Activated CD4-positive, alpha-beta T cell treated with anti-CD3 and anti-CD28 coated beads, Interleukin-2, amount 50 U/mL, for 4 hours (primary cell): ENCODE measurements at places on chromosomes 2 and 18.

DNA sequence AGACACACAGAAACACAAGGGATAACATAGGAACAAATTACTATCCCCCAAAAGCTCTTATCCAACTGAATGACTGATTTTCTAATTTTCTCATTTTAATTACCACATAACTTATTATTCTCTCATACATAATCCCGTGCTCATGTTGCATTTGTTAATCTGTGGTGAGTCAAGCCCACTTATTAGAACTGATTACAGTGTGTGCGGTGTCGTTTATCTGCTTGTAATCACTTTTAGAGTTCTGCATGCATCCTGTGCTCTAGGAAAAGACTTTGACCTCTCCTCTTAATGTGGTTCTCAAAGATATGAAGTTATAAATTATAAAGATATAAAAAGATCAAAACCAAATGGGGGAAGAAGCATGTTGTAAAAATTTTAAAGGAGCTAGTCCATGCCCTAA is 29.7 kb downstream of the CNDP1 start:
- DNase-seq: no peak

GRCh38 chr18:49910019-49910418 is 96.7 kb upstream of the ACAA2 start:
- DNase-seq: no peak

- no peak for DNase-seq
Measured at GRCh38 chr2:50612306-50612705, 419.6 kb downstream of the NRXN1 start.

DNA sequence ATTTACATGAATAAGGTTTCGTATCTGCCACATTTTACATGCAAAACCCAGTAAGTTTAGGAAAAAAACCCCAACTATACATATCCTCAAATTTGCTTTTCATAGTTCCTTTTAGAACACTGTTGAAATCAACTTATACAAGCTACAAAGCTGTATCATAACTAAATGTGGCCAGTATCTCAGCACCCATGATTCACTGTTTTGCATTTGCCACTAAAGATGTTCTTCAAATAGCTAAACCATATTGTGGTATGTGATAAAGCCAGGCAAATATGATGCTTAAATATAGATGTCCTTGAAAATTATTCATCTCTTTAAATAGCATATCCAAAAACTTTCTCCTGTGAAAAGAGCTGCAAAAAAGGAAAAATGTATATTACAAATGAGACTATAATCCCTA is 29.9 kb downstream of the ROCK2 start:
- no peak for DNase-seq

- DNase-seq: no peak
Measured at GRCh38 chr2:167785606-167786216, 461.7 kb downstream of the STK39 start.

- DNase-seq: no peak
Measured at GRCh38 chr2:137467246-137467862, 496.9 kb upstream of the HNMT start.

DNA sequence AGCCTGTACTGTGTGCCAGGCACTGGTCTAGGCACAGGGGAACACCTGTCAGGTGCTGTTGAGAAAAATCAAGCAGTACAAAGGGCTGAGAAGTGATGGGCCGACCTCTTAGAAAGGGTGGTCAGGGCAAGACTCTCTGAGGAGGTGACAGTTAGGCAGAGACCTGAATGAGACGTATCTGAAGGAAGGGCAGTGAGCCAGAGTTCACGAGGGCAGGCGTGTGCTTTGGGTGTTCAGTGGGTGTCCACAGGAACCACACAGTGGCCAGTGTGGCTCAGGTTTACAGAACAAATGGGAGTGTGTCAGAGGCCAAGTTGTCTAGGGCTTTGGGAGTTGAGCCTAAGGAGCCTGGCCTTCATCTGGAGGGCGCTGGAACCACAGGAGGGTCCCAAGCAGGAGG is 6.2 kb downstream of the ARMC9 start:
- DNase-seq: no peak

GRCh38 chr18:24868311-24868710 is 407.9 kb downstream of the HRH4 start:
- no peak for DNase-seq

DNA sequence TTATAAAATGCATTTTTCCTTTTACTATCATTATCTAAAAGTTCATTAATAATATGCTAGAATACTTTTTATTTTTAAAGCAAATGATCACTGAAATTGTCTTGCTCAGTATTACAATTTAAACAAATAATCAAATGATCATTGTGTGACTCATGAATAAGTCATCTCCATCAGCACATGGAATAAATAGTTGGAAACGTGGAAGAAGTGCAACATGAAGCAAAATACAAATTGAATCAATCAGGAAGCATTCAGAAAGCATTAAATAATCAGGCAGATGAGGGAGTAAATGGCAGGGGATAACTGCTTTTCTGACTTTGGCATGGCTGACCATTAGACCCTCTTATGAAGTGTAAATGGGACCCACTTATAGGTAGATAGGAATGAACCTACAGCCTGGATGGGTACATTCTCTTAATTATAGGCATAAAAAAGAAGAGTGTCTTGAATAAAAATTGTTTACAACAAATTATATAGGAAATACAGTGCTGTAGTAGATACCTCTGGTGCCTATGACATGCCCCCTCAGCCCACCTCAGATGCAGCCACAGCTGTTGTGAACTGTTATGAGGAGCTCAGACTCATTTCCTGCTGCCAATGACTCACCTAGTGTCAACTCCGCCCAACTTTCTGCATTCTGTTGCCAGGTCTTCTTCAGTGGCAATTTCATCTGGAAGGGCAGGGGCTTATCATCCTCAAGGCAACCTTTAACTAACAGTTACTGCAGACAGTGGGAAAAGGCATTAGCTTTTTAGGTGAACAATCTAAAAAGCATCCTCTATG is 936.0 kb downstream of the TRIB2 start:
- no peak for DNase-seq

DNA sequence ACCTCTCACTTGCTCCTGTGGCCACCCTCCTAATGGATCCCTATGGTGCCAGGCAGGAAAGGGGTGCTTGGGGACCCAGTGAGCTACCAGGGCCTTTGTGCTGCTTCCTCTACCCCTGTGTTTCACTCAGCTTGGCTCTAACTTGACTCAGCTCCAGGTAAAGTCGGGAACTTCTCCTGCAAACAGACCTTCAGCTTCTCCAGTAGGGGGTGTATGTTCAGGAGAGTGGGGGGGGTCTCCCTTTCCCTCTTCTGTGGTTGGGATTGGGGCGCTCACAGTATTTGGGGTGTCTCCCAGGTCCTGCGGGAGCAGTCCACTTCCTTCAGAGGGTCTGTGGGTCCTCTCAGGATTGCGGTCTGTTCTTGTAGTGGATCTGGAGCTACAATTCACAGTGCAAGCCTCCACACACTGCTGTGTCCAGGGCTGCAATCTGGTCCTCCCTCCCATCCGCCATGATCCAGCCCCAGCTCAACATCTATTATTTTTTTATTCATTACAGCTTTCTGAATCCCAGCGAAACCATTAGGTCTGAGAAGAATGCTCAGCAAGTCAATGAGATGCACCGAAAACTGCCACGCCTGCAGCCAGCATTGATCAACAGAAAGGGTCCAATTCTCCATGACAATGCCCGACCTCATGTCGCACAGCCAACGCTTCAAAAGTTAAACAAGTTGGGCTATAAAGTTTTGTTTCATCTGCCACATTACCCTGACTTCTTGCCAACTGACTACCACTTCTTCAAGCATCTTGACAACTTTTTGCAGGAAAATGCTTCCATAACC is 26.4 kb upstream of the SAP130 start:
- no peak for DNase-seq

DNA sequence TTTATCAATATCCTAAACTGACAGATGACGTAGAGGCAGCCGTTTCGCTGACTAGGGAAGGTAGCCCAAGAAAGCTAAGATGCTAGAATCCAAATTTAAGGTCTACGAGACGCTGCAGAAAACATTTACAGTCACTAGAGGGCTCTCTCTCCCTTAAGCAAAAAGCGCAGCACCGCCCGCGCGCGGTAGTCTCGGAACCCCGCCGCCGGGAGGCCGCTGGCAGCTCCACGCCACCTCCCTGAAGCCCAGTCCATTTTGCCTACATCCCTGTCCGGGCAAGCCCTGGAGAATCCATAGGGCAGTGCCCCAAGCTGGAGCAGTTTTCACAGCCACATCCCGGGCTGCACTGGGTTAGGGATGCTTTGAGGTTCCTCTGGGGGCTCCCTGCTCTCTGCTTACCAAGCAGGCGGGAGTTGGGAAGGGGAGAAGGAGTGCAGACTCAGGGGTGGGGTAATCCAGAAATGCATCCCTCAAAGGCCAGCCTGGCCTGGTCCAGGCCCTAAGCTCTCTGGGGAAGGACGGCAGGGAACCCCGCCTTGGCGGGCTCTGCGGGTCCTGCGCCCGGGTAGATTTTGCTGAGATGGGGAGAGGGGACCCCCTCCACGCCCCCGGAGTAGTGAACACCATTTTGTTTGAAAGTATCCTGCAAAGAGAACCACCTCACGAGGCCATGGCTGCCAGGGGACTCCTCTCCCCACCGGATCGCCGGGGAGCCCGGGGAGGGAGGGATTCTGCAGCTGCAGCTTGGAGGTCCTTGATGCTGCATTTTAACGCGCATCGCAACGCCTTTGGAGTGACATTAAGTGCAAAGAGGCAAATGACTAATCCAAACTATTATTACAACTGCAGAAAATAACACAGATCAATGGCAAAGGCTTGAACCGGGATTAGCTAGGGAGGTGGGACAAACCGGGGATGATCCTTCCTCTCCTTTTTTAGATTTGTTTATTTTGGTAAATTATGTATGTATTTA is 1.3 kb upstream of the DPYSL5 start:
- peak; percentile 55 for DNase-seq

DNA sequence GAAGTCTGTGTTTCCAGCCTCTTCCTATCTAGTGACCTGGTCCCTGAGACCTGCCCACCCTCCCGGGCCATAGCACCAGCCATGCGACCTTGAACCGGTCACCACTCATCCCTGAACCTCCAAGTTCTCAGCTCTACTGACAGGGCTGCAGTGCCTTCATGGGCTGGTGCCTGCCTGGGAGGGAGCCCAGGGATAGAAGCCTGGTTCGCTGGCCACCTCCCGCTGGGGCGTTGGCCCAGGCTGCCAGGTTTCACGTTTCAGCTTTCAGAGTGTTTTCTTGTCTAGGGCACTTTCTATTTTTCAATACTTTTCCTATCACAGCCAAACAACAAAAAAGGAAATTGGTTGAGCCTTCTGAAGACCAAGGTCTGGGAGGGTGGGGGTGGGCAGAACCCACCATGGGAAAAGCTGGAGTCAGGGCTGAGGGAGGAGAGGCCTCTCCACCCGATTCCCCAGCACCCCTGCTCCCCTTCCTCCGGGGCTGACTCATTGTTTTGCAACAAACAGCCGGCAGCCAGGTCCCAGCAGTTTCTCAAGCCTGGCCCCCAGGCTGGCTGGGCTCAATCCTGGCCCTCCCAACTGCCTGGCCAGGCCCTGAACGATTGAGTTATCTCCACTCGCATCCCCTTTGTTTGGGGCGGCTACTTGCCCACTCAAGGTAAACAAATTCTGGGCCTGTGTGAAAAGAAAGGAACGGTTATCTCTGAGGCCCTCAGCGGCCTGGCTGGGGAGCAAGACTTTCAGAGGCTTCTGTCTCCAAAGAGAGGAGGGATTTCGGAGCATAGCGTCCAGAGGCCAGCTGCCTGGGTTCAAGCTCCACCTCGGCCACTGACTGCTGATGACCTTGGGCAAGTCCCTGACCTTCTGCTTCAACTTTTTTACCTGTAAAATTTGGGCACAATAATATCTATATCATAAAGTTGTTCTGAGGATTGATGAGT is 47.5 kb downstream of the ZFP36L2 start:
- no peak for DNase-seq

- DNase-seq: no peak
Measured at GRCh38 chr2:28949617-28950305, 31.3 kb upstream of the TOGARAM2 start.

- no peak for DNase-seq
Measured at GRCh38 chr2:37011130-37011529, 44.8 kb upstream of the STRN start.

- no peak for DNase-seq
Measured at GRCh38 chr2:2848198-2848597, 517.1 kb upstream of the MYT1L start.

DNA sequence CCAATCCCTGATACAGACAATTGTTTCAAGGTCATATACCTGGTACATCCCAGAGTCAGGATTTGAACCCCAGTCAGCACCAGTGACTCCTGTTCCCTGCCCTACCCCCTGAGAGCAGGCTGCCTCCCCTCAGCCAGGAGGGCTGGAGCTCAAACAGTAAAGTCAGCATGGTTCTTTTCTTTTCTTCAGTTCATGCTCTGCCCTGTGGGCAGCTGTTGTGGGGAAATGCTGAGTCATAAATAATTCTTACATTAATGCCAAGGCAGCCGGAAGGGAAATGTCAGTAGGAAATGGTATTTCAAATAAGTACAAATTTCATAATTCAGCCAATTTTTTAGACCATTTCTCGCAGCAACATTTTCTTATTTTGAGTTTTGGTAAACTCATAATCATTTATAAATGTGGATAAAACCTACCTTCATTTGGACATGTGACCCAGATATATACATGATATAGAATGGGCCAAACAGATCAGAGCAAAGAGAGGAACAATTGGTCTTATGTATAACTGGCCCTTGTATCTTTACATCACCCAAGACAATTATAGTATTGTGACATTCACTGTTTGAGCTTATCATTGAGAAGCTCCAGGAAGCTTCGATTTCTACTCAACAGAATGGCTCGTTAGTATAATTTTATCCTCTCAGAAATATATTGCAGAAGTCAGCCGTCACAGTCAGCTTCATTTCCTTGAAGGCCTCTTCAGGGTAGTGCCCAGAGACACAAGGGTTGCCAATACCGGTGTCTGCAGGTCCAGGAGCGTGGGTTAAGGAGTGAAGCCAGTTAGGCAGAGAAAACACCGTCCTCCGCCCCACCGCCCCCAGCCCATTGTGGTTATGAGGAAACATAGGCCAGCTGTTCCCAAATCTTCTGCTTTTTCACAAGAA is 28.0 kb upstream of the SCYGR1 start:
- DNase-seq: no peak

GRCh38 chr2:173058673-173059072 is 17.0 kb upstream of the MAP3K20 start:
- no peak for DNase-seq

DNA sequence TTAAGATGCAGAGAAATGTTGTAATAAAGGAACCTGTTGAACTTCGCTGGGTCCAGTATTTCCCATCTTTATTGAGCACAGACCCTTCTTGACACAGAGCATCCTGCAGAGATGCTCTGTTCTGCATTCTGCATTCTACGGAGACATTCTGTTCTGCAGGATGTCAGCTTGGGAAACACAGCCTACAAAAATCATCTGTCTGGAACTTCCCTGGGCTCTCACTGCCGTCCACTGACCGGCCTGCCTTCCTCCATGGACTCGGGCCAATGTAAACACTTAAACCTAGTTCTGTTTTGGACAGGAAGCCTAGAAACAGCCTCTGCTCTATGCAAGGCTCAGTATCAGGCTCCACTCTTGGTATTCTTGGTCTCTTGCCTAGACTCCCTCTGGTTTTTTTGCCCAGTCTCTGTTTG is 90.0 kb upstream of the PPP1CB start:
- no peak for DNase-seq
